ENCODE measurements at places on chromosomes 7 and 10.

- no peak for DNase-seq
Observed at GRCh38 chr7:77188731-77189437, 10.7 kb downstream of the FGL2 start.

DNA sequence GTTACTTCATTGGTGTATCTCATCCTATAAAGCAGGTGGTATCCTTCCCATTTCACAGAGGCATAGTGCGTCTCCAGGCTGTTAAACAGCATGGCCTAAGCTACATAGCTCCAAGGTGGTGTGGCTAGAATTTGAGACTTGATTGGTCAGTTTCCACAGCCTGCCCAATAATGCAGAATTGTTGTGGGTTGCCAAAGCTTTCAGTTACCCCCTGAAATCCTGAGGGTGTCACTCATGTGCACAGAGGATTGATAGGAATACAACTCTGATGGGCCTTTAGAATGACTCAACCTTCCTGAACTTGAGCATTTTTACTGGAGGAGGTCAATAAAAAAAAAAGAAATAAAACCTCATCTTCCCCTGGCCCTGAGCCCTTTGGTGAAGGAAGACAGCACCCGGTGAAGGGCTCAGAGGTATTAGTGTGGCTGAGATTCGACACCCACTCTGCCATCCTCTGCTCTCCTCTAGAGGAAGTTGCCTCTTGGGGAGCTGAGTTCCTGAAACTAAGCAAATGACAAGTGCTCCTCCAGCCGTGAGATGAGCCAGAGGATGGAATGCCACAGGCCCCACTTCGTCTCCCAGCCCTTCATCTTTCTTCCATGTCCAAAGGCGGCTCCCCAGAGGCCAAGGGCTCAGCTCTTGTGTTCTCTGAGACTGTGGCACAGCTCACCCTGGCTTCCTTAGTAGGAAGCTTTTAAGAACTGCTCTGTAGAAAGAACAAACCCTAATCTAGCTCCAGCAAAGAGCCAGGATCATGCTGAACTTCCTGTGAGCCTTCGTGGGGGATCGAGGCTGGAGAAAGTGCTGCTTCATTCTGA, 1.0 kb downstream of the ACSL5 start:
- DNase-seq = peak; percentile 13

DNA sequence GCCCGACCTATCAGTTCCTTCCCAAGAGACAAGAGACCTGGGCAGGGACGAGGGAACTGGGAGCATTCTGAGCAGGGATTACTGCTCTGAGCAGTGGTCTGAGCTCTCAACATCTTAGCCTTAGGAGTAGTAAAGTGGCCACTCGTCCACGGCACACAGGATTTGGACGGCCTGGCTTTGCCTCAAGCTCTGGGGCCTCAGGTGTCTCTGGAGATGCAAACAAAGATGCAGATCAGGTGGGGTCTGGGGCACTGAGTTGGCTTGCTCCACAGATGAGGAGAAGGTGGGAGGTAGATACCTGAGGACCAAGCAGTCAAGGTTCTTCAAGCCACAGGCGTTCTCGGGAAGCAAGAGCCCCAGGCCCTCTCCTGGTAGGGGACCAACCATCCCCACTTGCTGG, 16.1 kb upstream of the NPFFR1 start:
- DNase-seq = no peak

GRCh38 chr10:59125666-59126065, 50.8 kb upstream of the PHYHIPL start:
- no peak for DNase-seq

DNA sequence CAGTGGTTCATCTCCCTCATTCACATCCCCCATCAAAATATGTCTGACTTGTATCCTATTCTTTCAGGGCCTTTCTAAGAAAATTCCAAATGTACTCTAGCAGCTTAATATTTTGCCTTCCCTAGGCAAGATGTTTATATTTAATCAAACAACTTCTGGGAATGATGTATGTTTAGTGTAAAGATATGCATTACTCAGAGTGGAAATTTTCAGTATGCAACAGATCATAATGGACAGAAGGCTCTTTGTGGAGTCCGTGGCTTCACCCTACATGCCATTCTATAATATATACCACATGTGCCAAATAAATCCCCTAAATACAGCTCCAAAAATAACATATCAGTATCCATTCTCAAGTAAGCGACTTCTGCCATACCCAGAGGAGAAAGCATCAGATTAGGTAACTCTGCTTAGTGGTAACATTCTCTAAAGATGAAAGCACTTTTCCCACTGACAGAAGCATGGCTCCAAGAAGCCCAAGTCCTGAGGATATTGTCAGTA, 316.6 kb downstream of the KCNMA1 start:
- no peak for DNase-seq

DNA sequence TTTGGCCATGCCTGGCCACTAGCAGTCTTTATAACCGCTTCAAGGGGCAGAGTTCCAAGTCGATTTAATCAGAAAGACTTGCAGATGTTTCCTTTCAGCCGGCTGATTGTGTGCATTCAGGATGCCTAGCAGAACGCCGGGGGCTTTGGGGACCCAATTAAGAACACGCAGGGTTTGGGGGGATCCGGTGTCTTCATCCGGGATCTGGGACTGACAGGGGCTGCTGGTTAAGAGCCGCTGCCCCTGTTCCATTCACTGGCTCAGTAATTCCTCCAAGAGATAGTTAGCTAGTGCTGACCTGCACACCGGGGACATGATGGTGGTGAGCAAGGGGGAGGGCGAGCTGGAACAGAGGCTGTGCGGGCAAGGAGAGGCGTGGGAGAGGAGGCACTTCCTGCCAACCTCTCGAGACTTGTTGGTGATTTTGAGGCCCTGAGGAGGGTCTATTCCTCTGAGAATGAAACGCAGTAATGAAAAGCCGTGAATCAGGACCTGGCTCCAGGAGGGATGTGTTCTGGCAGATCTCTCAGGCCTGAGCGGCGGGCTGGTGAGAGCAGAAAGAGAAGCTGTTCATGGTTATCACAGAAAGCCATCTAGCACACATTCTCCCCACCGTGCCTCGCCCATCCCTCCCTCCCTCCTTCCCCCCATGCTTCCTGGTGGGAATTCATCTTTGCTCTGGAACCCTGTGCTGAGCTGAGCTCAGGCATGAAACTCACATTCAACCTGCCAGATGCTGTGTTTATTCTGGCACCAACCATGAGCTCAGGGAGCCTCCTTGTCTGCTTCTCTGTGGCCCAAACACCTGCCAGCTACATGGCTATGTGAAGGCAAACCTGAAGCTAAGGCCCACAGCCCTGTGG, 152.0 kb downstream of the CCDC3 start:
- DNase-seq = no peak

GRCh38 chr10:129035052-129035827, 431.8 kb upstream of the MGMT start:
- DNase-seq = peak; percentile 21

DNA sequence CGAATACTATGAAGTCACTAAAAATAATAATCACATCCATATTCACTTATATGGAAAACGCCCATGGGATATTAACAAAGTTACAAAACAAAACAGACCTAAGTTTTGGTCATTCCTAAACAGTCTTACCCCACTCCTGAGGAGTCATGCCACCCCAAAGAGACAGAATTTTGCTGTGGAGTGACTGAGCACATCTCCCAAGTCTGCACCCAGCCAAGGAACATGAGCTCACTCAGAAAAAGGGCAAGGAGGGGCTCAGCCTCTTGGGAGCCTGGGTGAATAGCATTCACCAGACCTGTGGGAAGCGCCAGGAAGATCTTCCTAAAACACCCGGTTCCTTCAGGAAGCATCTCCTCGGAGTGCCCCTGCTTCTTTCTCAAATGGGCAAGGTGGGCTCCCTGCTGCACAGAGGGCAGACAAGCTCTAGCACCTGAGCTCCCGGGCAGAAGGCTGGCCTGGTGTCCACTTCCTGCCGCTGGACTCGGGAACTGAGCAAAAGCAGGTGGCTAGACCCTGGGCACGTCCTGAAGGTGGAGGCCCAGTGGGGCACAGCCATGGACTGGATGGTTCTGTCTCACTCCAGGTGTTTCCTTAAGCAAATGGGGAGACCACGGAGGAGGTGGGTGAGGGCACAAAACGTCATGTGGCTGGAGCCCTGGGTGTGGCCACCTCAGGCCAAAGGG, 31.0 kb downstream of the TNS3 start:
- no peak for DNase-seq

DNA sequence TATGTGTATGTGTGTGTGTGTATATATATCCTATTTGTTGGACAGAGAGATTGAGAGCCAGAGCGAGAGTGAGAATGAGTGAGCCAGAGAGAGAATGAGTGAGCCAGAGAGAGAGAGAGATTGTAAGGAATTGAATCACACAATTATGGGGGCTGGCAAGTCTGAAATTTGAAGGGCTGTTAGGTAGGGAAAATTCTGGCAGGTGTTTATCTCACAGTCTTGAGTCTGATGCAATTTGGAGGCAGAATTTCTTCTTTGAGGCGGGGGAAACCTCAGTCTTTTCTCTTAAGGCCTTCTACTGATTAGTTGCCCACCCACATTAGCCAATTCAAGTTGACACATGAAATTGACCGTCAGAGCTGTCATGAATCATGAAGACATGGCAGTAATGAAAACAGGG, 41.0 kb upstream of the WASL start:
- DNase-seq = no peak

DNA sequence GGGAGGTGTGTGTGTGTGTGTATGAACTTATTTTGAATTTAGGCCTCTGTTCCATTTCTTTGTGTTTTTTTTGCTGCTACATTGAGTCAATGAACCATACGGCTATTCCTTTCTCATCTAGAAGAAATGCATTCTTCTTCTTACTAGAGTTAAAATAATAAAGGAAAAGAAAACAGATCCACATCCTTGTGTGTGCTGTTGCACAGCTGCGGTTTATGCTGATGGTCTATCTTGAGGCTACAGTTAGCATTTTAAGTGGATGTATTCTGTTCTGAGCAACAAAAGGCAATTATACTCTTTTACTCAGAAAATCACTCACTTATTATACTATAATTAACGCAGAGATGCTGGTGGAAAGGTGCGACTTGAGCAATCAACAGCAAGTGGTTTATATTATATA, 615.0 kb upstream of the MBL2 start:
- DNase-seq = no peak

DNA sequence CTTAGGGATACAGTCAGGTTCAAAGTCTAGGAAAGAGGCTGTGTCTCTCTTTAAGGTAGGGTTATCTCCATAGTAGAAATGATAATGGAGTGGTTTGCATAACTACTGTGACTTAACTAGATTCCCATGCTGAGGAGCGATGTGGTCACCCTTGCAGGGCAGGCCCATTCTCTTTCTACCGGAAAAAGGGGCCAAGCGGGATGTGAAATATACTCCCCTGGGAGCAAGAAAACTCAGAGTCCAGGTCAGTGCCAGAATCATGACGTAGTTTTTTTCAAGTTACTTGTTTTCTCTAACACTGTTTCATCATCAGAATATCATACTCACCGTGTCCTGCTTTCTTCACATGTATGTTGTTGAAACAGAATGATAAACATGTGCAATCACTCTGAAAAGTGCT, 649.0 kb upstream of the ANKRD30A start:
- no peak for DNase-seq

- no peak for DNase-seq
Observed at GRCh38 chr10:17116193-17116592, 13.4 kb downstream of the CUBN start.

DNA sequence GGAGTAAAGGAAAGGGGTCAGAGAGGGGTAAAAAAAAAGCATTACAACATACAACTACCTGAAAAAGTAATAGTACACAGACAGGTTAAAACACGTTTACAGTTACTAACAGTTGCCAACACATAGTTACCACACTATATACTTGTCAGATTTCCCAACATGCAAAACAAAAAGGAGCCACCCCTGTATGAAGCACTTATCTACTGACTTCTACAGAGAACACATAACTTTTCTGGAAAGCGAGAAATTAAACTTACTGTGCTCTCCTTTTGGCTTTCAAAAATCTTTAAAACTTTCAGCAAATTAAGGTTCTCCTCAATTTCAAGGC, 2.1 kb downstream of the ABI1 start:
- no peak for DNase-seq

GRCh38 chr10:132810807-132811700, 25.1 kb upstream of the NKX6-2 start:
- no peak for DNase-seq

GRCh38 chr7:55118426-55118825, 99.6 kb downstream of the EGFR start:
- no peak for DNase-seq

DNA sequence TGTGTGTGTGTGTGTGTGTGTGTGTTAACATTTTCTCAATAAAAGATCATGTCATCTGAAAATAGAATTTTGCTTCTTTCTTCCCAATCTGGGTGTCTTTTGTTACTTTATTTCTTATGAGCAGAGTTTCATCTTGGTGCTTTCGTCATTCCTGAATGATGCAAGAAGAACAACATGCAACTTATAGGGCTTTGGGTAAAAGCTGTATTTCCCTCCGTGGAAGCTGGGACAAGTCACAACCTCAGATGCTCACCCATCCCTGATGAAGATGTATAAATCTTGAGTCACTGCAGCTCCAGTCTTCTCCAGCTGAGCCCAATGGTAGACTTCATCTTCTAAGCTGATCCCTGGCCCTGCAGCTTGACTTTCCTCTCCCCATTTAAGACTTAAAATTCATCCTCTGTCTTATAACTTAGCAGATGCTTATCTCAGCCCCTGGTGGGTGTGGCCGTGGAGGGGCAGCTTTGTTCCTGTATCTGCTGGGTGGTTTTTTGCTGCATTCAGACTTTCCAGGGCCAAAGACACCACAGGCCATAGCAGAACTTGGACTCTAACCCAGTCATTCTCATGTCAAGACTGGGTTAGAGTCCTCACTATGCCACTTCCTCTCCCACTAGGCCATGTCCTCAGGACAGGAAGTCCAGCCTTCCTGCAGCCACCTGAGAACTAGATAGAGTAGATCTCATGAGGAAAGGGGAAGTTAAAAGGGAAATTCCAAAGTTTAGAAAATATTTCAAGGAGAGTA, 356.4 kb downstream of the TNS3 start:
- no peak for DNase-seq

GRCh38 chr10:27637601-27638000, 108.0 kb downstream of the MKX start:
- no peak for DNase-seq

- no peak for DNase-seq
Observed at GRCh38 chr7:22872096-22872807, 49.6 kb upstream of the TOMM7 start.

- DNase-seq = no peak
Observed at GRCh38 chr10:482051-482501, 207.4 kb downstream of the DIP2C start.

DNA sequence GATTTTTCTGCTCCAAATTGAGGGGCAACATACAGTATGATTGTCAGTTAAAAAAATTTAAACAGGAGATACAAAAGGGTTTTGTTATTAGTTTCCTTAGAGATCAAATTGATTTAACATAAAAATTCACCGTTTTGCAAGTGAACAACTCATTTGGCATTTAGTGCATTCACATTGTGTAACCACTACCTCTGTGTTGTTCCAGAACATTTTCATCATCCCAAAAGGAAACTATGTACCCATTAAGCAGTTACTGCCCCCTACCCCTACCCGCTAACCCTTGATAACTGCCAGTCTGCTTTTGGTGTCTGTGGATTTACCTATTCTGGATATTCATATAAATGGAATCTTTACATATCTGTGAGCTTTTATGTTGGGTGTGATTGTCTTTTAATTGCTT, 3.1 kb downstream of the ZRANB1 start:
- DNase-seq = no peak

- no peak for DNase-seq
Observed at GRCh38 chr10:60389413-60390025, at the start of gene ANK3. Gene ANK3, minus strand, starts transcription at chr10:60389875. Its CDS starts 337 bp downstream, at chr10:60389538.
